Activated CD4-positive, alpha-beta T cell treated with anti-CD3 and anti-CD28 coated beads for 24 hours (primary cell): ENCODE measurements at places on chromosomes 2 and 18.

- no peak for DNase-seq
Measured at GRCh38 chr2:110173523-110173922, 31.3 kb downstream of the NPHP1 start.

DNA sequence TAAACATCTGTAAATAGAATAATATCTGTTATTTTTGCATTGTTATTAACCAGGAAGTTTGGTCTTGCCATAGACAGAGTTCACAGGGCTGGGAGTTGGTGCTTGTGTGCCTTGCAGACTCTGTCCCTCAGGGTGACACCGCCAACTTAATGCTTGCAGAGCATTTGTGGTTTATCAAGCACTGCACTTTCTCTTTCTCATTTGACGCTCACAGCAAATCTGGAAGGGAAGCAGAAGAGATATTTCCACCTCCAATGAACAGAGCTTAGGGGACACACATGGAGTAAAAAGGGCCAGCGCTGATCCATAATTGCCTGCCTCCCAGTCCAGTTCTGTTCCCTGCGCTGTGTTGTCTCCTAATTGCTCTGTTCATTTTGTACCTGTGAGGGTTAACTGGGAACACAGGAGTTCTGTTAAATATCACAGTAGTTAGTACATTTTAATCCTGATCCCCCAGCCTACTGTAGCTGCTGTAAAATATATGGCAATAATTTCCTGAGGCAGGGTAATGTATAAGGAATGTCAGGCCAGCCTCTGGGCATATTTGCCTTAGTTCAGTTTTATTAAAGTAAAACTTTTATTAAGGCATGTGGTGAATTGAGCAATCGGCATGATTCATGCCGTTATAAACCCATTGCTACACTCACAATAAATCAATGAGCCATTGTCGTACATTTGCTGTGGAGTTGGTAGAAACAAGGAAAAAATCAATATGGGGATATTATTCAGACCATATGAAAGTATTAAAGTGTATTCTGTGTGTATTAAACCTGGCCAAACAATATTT is 182.5 kb upstream of the OSR1 start:
- no peak for DNase-seq

- no peak for DNase-seq
Measured at GRCh38 chr2:161068670-161069069, 91.6 kb upstream of the TANK start.

- no peak for DNase-seq
Measured at GRCh38 chr18:77668219-77668618, 418.6 kb downstream of the GALR1 start.

DNA sequence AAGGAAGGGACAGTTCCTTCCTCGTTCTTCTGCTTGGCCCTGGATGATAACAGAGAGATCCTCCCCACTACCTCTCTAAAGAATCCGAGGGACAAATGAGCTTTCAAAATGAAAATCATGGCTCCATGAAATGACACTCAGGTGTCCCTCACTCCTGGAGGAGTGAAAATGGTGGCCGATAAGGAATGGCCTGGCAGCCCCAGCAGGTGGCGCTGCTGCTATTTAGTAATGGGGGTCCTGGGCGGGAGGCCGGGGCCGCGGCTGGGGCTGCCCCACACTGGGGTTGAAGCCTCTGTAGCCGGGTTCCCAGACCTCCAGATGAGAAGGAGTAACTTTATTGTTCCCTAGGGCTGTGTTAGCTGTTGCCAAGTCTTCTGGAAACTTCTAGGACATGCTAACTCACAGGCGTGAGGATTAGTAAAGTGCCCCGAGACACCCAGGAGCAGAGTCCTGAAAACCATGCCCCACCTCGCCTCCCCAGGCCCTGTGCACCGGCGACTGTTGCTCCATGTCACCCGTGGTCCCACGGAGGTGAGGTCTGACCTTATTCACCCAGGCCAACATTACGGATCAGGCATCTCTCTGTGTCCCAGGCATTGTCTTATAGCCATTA is 138.0 kb downstream of the CTIF start:
- peak; percentile 61 for DNase-seq

- DNase-seq: no peak
Measured at GRCh38 chr2:55490554-55490953, 29.0 kb upstream of the CFAP36 start.

GRCh38 chr2:102796337-102796736 is 34.5 kb downstream of the TMEM182 start:
- no peak for DNase-seq

- DNase-seq: no peak
Measured at GRCh38 chr18:61470031-61470674, 136.9 kb downstream of the CDH20 start.

GRCh38 chr2:68686178-68686577 is 42.8 kb downstream of the PROKR1 start:
- no peak for DNase-seq

DNA sequence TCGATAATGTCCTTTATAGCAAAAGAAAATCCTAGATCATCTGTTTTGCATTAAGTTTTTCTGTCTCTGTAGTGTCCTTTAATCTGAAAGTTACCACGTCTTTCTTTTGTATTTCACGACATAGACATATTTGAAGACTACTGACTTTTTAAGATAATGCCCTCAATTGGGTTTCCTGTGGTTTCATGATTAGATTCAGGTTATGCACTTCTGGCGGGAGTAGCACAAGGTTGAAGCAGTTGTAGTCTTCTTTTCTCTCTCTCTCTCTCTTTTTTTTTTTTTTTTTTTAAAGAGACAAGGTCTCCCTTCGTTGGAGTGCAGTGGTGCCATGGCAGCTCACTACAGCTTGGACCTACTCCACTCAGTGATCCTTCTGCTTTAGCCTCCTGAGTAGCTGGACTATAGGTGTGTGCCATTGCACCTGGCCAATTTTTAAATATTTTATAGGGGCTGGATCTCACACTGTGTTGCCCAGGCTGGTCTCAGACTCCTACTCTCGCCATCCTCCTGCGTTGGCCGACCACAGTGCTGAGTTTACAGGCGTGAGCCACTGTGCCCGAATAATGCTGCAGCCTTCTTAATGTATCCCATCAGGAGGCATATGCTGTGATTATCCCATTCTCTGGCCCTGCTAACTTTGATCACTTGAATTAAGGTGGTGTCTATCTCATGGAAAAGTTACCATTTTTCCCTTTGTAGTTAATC is 3.9 kb downstream of the INPP4A start:
- no peak for DNase-seq

GRCh38 chr2:121705958-121706357 is 30.7 kb downstream of the NIFK start:
- no peak for DNase-seq

DNA sequence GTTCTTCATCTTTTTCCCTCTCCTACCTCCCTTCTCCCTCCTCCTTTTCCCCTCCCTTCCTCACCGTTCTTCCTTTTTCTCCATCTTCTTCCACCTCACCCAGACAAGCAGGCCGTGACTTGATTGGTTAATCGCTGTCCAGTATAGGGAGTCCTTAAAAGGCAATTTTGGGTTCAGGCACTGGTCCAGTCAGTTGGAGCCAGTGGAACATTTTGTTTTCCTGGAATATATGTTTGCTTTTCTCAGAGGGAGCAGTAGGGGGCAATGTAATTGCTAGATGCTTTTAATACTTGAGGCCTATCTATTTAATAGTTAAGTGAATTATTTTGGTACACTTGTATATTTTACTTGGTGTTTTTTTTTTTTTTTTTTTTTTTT is 15.0 kb downstream of the ELAC1 start:
- DNase-seq: no peak

DNA sequence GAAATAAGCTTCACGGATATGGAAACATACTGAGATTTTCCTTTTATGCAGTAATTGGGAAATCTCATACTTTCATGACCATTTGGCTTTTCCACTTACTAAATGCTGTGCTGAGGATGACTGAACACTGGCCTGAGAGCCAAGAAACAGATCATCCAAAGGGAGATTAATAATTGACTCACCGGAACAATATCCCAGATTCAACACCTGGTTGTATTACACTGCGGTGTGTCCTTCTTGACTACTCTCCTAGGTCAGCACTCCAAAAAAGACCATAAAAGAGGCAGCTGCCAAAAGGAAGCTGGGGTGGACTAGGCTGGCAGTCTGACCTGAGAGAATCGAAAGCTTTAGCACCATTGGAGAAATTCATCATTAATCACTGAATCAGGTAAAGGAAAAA is 469.1 kb downstream of the CBLN2 start:
- DNase-seq: no peak

DNA sequence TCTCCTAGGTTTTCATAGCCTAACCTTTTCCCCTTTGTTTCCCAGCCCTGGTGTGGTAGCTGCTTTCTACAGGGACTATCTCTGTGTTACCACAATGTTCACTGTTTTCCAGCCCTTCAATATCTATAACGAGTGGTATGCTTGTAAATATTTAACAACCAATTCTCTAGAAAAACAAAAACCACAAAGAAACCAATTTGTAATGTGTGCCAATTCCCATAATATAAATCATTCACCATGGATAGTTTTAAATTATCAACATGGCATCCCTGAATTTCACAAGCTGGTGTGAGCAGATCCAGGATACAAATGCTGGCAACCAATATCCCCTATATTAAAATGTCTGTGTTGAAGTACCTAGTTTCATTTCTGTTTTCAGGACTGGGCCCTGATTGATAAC is 207.5 kb upstream of the FBXO11 start:
- DNase-seq: no peak

GRCh38 chr2:137693534-137693933 is 270.7 kb upstream of the HNMT start:
- DNase-seq: no peak

- DNase-seq: no peak
Measured at GRCh38 chr18:58862356-58862755, 2.3 kb upstream of the ZNF532 start.

- no peak for DNase-seq
Measured at GRCh38 chr2:105327690-105328089, 1.8 kb downstream of the TGFBRAP1 start.

DNA sequence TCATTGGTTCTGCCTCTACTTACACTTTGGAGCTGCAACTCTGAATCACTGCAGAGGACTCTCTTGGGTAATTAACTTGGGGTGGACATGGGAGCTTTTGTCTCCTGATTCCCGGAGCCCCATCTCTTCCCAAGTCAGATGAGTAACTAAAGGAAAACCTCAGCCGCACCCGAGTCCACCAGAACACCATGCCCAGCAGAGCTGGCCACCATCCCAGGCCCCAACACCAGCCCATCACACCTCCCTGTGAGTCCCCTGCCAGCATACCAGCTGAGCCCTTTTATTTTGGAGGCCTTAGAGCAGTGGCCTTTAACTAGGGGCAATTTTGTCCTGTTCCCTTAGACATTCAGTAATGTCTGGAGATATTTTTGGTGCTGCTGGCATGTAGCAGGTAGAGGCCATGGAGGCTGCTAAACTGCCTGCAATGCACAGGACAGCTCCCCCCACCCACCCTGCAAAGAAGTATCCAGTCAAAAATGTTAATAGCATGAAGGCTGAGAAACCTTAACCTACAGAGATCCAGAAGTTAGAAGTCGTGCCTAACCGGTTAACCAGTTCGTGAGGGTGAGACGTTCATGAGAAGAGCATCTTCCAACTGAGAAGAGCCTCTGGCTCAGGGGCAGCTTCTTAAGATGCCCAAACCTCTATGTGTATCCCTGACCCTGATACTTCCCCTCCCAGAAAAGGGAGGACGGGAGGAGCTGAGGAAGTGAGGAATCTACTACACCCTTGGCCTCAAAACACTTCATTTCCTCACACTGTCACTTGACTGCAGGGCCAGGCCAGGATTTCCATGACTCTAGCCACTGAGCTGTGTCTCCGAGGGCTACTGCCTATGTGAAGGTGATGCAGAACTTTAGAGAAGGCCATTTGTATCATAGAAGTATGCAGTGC is 139.9 kb upstream of the EPAS1 start:
- DNase-seq: no peak

DNA sequence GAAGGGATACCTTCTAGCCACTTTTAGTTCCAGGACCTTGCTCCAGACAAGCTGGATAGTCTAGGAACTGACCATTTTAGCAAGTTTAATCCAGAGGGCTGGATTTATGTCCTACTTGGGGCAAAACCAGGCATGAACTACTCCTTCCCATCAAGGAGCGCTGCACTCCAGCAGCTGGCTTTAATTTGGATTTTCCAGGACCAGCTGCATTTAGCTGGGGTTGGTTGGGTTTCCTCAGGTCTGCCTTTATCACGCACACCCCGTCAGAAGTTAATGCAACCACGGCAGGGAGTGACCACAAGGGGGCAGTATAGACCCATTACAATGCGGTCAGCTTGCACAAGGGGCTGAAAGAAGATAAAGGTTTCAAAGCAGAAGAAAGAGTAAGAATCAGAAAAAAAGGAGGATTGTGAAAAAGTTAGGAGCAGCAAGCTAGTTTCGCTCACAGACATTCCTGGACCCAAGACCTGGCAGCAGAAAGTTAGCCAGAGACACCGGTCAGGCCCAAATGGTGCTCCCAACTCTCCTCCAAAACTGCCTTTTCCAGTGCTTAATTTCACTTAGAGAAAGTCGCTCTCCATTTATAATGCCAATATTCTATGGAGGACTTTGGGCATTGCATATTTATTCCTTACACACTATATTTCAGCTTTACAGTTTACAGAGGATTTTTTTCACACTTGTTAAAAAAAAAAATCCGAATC is 40.1 kb downstream of the SLC4A1AP start:
- peak; percentile 89 for DNase-seq

- DNase-seq: no peak
Measured at GRCh38 chr18:76720683-76721082, 101.7 kb upstream of the ZNF236 start.

DNA sequence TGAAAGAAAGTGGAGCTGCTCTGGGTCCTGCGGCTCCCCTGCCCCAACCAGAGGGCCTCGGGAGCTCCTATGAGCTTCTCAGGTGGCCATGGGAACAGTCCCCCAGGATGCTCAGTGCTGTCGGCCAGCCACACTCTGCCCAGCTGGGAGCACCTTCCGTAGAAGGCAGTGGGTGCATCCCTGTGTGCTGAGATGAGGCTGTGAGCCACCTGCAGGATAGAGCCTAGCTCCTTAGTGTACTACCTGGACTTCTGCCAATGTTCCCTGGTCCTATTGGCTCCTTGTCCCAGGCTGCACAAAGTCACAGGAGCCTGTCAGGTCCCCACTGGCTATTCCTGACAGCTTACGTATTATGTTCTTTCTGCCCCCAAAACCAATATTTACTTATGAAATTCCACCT is 16.1 kb downstream of the PRELID3A start:
- DNase-seq: no peak

GRCh38 chr2:203040966-203041521 is 26.4 kb downstream of the NBEAL1 start:
- no peak for DNase-seq

GRCh38 chr2:200356857-200357384 is 50.4 kb downstream of the SPATS2L start:
- no peak for DNase-seq

DNA sequence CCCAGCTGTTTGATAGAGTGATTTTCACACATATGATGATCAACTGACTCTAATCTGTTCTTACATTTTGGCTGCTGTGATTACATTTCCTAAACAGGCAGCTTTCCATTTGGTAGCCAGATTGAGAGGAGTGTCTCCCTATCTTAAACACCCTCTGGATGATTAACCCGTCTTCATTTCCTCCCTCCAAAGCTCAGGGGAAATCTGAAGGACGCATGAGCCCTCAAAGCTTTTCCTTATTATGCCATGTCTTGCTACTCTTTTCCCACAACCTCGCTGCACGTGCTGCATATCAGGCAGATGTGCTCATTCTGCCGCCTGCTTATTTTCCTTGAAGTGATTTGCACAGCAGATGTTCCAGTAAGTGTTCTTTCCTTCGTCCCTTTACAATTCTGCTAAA is 837.4 kb downstream of the LRRTM4 start:
- DNase-seq: no peak

- no peak for DNase-seq
Measured at GRCh38 chr18:76679945-76680344, 142.4 kb upstream of the ZNF236 start.
